ENCODE measurements at places on chromosomes 16 and 17. TPM values are rescaled to one million over a fixed set of nuclear protein-coding genes. Genes with fewer than 3 reads are reported as not detected.

MRM1 gene
- total RNA-seq = 9.4 TPM

APOH gene
- not detected for total RNA-seq

TOP2A gene
- total RNA-seq = 3.0 TPM

RAMP2 gene
- total RNA-seq = 41.3 TPM

TBC1D3I gene
- not detected for total RNA-seq

EVPLL gene
- not detected for total RNA-seq

GRCh38 chr16:78553268-78554039, 454.0 kb downstream of the WWOX start:
- no peak for DNase-seq

- DNase-seq = no peak
These were observed 28.9 kb upstream of the FBXW10B start for GRCh38 chr17:15648386-15648785.

GRCh38 chr17:31269578-31269983, 27.5 kb downstream of the OMG start:
- DNase-seq = no peak

- peak; percentile 89 for DNase-seq
These were observed 40.3 kb upstream of the MRPS23 start for GRCh38 chr17:57889892-57890856.

DNA sequence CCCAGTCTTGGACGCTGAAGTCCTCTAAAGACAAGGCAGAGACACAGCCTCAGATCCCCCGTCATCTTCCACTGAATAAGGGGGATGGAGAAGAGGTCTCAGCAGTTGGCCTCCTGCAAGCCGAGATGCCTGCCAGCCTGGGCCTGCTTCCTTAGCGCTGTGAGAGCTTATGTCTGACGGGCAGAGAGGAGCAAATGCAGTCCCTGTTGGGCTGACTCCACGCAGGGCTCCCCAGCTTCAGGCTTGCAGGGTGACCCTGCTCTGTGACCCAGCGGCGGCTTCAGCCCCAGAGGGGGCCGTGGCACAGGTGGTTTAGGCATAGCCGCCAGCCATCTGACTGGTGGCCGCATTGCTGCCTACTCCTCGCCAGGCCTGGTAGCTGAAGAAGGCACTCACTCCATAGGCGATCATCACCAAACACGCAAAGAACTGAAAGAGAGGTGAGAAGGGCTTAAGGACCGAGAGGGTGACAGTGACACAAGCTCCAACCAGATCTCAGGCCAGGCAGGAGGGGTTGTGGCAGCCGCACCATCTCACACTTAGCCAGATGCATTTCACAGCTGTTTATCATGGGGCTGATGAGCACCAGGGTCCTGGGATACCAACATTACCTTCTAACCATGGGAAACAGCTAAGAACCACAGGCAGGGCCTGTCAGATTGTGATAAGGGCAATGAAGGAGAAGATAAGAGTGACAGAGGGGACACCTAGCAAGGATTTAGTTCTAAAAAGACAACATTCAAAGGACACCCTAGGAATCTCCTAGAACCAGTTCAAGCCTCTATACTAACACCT, 11.7 kb downstream of the ARL2BP start:
- DNase-seq = no peak

GRCh38 chr16:11639925-11640899, 28.0 kb upstream of the SNN start:
- peak; percentile 89 for DNase-seq

- DNase-seq = no peak
These were observed 2.0 kb upstream of the BANP start for GRCh38 chr16:87949071-87949744.

DNA sequence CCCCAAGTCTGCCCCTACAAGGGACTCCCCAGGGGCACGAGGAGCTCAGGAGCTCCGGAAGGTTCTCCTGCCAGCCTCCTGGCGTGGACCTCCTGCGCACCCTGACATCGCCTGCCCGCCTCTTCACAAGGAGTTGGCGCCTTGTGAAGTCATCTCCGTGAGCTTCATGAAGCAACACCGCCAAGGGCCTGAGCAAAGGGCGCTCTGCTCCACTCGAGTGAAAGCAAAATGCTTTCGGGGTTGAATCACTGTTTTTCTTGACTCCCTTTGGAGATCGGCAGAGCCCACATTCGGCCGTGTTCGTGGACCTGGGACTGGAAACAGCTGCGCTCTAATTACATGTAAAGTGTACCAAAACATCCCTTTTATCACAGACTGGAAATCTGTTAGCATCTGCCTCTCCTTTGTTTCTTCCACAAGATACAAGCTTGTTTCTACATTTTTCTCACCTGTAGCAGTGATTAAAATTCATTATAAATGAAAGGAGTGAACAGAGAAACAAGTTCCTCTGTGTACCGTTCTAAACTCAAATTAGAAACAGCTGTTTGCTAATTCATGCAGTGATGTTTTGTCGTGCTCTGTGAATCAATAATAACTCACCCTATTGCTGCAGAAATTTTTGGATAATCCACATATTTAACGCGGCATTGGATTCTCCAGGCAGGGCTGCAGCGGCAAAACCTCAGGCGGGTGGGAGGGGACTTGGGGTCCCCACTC, 203.3 kb downstream of the ZNF423 start:
- peak; percentile 87 for DNase-seq

DNA sequence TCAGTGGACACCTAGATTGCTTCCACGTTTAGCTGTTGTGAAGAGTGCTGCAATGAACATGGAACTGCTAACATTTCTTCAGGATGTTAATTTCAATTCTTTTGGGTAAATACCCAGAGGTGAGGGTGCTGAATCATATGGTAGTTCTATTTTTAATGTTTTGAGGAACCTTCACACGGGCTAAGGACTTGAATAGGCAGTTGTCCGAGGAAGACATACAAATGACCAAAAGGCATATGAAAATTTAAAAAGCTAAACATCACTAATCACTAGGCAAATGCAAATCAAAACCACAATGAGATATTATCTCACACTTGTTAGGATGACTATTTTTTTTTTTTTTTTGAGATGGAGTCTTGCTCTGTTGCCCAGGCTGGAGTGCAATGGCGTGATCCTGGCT, 173.3 kb downstream of the PRKCB start:
- DNase-seq = no peak

DNA sequence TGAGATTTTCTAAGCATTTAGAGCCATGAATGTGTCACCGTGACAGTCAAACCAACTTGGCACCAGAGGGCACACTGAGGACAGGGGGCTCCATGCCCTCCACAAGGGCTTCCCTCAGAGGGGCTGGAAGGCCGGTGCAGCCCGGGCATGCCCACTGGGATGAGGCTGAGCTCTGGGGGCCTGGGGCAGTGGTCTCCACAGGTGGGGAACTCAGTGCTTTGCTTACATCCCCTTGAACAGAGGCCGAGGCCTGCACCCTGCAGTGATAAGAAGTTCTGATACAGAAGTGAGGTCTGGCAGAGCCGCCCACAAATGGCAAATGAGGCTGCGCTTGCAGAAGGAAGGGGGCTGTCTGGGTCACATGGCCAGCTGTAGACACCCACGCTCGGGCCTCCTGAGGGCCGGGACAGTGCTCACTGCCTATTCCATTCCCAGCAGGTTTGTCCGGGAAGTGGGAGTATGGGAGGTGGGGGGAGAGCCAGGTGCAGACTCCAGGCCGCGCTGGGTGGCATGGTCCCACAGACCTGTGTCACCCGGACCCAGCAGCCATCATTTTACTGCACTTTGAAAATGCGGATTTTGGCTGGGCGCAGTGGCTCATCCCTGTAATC, 116.8 kb upstream of the CREBBP start:
- no peak for DNase-seq

DNA sequence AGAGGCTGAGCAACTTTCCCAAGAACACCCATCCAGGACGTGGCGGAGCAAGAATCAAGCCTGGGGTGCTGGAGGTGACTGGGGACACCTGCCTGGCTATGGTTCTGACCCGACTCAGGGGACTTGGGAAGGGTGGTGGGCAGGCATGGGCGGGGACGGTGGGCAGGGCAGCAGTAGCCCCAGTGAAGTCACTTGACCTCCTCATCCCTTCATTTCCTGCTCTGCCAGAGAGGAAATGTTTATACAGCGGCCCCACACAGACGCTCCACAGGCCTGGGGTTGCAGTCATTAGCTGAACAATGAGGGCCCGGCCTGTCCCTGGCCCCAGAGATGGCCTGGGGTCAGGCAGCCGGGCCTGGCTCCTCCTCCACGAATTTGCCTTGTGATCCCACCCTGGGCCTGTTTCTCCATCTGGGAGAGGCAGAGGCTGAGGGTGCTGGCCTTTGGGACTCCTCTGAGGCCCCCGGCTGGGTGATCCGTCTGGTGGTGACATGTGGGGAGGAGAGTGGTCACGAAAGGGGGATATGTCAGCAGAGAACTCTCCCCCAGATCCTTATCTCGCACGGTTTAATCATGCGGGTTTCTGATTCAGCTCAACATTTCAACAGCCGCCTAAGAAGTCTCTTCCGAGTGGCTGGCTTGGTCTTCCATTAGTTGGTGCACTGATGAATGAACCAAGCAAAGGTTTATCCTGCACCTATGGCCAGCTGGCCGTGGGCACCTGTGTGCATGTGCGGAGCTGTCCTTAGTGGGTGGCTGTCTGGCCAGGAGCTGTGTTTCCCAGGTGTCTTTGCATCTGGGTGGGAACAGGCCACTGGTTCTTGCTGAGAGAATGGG, 175.9 kb downstream of the IRF8 start:
- no peak for DNase-seq

DNA sequence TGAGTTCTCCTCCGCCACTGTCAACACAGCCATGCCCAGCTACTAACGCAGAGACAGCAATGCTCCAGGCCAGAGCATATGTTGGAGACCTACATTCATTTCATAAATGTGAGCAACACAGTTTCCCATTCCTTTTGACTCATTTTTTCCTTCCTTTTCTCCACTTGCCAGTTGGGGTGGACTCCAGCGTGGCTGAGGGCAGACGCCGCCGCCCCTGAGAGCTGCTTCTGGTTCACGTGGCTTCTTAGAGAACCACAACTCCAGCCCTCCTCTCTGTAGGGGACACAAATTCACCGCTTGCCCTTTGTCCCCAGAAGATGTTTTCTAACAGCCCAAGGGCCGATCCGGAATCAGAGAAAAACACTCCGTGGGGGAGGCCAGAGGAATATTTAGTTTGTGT, 45.8 kb upstream of the ZCCHC14 start:
- no peak for DNase-seq

- DNase-seq = no peak
These were observed 130.3 kb downstream of the TANGO6 start for GRCh38 chr16:68973611-68974120.

- DNase-seq = no peak
These were observed 205.9 kb downstream of the CBLN1 start for GRCh38 chr16:49075709-49076108.

GRCh38 chr16:22624038-22624799, 113.5 kb downstream of the NPIPB5 start:
- DNase-seq = no peak

DNA sequence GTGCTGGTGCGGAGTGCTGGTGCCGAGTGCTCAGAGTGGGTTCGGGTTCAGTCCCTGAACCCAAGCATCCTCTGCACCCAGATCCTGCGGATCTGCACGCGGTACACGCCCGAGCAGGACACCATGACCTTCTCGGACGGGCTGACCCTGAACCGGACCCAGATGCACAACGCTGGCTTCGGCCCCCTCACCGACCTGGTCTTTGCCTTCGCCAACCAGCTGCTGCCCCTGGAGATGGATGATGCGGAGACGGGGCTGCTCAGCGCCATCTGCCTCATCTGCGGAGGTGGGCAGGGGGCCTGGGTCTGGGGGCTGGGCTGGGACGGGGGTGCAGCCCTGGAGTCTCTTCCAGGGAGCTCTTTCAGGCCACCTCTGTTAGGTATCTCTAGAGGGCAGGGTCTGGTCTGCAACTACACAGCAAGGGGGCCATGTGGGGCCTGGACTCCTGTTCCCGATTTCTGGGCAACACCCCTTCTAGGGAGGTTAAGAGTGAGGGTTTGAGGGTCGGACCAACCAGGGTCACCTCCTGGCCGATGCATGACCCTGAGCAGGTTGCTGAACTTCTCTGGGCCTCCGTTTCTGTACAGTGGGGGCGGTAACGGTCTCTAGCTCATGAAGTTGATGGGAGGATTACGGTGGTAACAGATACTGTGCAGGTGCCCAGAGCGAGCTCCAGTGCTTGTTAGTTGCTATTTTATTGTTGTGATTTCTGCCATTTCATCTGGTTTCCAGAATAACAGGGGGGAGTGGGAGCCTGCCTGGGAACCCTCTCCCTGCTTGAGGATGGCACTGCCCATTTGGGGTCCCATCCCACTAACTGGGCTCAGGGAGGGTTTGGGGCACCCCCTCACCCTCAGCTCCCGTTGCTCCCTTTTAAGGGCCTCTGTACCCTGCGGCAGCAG, 10.1 kb downstream of the GJD3 start:
- DNase-seq = no peak

GRCh38 chr16:14071576-14072271, 605 bp downstream of the MRTFB start:
- no peak for DNase-seq

DNA sequence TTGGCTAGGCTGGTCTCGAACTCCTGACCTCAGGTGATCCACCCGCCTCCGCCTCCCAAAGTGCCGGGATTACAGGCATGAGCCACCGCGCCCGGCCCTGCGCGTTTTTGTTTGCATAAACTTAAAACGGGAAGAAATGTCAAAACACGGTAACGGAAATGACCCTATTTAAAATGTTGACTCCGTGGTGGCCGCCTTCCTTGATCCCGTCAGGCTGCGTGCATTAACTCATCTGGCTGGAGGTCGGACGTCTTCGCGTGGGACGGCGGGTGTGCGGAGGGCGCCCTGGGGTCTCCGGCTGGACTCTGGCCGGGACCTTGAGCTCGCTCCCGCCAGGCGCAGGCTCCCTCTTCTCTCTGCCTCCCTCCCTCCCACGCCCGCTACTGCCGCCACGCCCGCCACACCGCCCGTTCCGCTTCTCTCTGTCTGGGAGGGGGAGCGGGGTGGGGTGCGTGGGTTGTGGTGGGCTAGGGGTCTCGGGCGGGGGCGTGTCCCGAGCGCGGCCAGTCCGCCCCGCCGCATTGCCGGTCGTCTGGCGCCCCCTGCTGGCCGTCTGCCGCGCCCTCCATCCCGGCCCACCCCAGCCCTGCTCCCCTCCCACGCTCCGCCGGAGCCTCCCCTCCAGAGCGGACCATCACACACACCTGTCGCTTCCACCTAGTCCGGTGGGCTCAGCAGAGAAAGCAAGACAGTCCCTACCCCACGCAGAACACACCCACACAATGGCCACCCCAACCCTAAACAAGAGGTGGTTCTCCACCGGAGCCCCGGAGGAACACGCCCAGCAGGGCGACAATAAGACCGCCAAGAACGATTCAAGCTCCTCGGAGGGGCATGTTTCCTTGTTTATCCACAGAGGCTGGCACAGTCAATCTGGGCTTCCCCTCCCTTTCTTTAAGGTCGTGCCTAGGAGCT, 1.2 kb upstream of the CCDC42 start:
- DNase-seq = peak; percentile 87
